Cerebellar nuclear complex (tissue), 1 donor: ENCODE measurements at places on chromosomes 3 and 15.

- DNase-seq, result no peak
Observed at GRCh38 chr3:10389995-10390394, 69.1 kb upstream of the SEC13 start.

DNA sequence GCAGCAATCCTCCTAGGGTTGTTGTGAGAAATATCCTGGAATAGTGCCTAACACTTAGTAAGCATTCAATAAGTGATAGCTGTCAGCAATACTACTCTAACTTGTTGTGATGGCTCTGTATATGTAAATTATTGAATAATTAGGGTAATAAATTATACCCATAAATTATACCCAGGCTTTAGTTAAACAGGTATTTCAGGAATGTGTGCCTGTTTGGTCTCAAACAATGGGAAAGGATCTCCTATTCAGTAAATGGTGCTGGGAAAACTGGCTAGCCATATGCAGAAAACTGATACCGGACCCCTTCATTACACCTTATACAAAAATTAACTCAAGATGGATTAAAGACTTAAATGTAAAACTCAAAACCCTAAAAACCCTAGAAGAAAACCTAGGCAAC, 14.8 kb upstream of the ARNT2 start:
- DNase-seq, result no peak

DNA sequence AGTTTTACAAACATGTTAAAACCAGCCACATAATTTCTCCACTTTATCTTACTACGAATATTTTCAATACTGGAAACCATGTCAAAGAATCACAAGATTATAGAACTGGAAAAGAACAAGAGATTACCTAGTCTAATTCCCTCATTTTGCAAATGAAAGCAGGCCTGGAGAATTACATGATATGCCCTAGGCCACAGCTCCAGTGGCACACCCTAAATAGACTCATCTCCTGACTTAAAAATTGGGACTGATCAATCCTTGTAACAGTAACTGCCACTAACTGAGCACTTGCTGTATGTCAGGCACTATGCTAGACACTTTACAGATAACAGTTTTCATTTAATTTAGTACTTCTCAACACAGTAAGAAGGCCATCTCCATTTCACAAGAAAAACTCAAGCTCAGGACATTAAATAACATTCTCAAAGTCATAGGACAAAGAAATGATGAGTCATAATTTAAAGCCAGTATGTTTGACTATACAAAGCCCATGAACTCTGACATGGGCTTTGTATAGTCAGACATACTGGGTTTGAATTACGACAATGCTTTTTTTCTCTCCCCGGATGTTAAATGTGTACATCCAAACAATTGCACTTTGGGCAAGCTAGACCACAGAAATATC, 9.4 kb downstream of the IGSF11 start:
- DNase-seq, result no peak

- no peak for DNase-seq
Observed at GRCh38 chr3:36868614-36869436, 76.0 kb downstream of the TRANK1 start.

DNA sequence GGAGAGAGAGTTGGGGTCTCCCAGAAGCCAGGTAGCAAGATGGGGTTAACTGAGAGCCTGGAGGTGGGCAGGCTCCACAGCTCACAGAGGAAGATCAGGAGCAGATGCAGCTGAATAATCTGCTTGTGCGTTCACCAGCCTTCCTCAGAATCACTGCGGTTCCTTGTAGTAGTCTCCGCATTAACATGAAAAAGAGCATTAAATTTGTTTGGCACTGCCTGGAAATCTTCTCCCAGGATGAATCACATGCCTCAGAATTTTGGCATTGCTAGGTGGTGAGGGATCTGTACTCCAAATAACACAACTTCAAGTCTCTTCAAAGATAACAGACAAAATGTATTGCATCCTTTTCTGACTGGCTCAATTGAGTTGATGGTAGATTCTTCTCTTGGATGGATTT, 700.6 kb upstream of the ARRDC4 start:
- DNase-seq, result no peak

DNA sequence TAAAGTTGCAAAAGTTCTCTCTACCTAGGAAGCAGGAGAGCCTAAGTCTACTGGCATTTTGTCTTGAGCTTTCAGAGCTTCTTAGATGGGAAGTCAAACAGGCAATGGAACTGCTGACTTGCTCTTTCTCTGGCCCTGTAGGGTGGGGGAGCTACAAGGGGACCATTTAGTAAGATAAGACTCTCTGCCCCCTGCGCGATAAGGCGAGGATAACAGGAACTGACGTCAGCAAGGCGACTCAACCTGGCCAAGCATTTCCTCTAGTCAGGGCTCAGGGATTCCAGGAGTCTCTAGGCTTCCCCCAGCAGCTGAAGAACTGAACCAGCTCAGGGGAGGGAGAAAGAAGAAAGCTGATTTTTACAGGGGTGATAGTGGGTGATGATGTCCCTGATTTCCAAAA, 5.8 kb downstream of the RARB start:
- no peak for DNase-seq

DNA sequence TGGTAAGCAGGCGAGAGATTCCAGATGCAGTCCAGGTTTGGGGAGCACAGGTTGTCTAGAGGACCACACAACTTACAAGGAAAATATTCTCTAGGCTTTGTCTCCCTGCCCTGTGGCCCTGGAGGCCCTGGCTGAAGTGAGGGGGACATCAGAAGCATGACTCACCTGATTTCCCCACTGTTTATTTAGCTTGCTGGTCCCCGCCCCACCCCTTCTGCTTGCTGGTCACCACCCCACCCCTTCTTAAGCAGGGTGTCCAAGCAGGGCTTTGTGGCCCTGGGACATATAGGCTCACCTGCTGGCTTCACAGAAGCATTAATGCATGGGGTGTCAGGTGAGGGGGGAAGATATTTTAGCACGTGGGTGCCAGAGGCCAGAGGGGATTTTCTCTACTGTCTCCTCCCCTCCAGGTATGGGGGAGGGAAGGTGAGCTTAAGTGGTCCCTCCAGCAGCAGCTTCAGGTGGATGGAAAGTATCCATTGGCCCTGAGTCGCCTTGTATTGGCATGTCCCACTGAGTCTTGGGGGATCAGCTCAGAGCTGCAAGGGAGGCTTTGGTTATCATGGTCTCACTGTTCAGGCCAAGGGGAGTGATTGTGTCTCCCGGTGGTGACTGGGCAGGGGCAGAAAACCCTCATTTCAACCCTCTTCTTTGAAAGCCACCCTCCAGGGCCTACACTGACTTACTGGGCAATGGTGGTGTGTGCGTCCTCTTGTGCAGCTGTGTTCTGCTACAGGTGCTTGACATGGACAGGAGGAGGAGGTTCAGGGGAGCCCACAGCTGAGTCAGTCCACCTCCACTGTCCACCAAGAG, 49.8 kb downstream of the GASK1A start:
- no peak for DNase-seq

GRCh38 chr3:54577313-54577712, 350.5 kb downstream of the LRTM1 start:
- no peak for DNase-seq

DNA sequence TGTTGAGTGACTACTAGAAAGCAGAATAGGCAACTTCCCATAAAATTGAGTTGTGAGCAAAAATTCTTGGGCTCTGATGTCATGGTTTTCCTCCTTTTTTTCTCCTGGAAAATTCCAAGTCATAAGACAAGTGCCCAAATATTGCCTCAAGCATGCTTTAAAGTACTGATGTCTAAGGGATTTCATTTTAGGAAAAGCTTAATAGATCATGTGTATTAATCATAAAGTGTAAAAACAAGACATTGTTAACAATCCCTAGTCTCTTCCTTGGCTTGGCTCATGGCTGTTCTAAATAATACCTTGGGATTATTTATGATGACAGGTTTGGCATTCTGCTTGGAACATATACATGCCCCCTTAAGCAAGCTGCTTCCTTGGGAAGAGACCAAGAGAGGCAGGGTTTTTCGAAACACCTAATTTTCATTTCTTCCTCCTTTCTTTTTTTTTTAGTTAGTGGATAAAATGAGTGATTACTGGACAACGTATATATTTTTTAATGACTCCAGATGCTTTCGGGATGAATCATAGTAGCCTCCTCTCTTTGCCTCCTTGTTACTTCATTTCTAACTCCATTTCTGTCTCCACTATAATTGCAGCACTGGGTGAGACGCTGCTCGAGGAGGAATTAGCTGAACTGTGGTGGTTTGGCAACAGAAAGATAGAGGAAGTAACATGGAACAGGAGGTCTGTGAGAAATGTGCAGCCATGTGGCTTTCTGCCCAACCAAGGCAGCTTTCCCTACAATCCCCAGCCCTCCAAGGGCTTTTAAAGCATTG, 104.9 kb downstream of the TPRG1 start:
- peak; percentile 62 for DNase-seq

DNA sequence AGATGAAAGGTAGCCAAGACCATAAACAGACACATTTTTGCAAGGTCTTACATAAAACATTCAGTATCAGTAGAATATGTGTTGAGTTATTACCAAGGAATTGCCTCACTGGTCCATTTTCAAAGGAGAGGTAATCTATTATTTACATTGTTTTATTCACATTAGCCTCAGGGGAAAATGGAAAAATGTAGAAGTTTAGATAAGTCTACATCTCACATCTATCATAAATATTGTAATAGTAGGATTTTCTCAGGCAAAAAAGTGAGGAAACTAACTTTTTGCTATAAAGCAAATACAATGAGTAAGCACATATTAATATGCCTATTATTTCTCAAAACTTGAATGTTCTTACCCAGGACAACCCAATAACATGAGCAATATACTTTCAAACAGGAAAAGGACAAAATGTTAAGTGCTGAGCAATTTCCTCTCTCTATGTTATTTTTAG, 184.6 kb upstream of the AGTR1 start:
- no peak for DNase-seq

GRCh38 chr15:91954292-91954691, 100.8 kb downstream of the SLCO3A1 start:
- DNase-seq, result no peak

- no peak for DNase-seq
Observed at GRCh38 chr15:44788748-44789147, 52.4 kb downstream of the TRIM69 start.

- no peak for DNase-seq
Observed at GRCh38 chr3:82509951-82510603, 748.6 kb upstream of the GBE1 start.

DNA sequence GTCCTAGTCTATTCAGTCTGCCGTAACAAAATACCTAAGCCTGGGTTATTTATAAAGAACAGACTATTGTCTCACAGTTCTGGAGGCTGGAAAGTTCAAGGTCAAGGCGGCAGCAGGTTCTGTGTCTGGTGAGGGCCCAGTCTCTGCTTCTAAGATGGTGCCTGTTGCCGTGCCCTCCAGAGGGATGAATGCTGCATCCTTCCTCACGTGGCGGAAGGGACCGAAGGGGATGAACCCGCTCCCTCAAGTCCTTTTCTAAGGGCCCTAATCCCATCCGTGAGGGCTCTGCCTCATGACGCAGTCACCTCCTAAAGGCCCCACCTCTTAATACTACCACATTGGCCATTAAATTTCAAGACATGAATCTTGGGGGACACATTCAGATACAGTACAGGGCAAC, 133.7 kb downstream of the CHSY1 start:
- DNase-seq, result no peak

GRCh38 chr15:101059381-101060341, 140.5 kb downstream of the LRRK1 start:
- no peak for DNase-seq

GRCh38 chr3:116384717-116385116, 60.6 kb downstream of the LSAMP start:
- no peak for DNase-seq

- DNase-seq, result no peak
Observed at GRCh38 chr3:88334187-88334868, 184.6 kb downstream of the C3orf38 start.

DNA sequence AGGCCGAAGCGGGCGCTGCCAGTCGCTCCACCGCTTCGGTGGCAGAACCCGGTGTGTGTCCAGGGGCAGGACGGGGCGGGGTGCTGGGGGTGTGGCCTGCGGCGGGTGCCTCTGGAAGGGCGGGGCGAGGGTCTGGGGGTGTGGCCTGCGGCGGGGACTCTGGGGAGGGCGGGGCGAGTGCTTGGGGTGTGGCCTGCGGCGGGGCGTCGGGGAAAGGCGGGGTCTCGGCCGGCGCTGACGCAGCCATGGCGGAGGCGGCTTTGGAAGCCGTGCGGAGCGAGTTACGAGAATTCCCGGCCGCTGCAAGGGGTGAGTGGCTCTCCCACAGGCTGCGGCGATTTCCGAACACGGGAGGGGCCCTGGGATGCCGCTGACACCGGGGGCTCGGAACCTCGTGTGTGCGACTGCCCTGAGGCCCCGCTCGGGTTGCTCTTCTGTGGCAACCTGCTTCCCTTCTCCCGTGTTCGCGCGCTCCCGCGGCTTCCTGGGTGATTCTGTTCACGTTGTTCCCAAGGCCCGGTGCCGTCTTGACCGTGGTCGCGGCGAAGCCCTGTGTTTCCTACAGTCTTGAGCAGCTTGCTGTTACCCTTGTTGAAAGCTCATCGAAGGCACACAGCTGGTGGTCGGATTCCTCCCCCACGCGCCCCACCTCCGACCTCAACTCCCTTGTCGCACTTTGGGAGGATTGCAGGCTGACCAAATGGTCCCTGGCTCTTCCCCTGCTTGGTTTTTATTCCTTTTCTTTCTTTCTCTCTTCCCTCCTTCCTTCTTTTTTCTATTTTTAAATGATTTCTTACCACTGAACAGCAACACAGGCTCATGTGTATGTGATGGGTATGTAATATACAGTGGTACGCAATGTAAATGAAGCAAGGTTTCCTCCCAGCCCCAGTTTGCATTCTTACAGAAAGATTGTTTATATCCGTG, at the start of gene JMJD7:
TSS of gene JMJD7 (plus strand) at position 213 of the 927 bp plus-strand sequence. CDS start at position 246, 33 bp downstream.
- peak; percentile 83 for DNase-seq

- no peak for DNase-seq
Observed at GRCh38 chr3:98680723-98681122, 82.4 kb upstream of the ST3GAL6 start.

GRCh38 chr15:87981969-87982368, 274.6 kb downstream of the NTRK3 start:
- no peak for DNase-seq

DNA sequence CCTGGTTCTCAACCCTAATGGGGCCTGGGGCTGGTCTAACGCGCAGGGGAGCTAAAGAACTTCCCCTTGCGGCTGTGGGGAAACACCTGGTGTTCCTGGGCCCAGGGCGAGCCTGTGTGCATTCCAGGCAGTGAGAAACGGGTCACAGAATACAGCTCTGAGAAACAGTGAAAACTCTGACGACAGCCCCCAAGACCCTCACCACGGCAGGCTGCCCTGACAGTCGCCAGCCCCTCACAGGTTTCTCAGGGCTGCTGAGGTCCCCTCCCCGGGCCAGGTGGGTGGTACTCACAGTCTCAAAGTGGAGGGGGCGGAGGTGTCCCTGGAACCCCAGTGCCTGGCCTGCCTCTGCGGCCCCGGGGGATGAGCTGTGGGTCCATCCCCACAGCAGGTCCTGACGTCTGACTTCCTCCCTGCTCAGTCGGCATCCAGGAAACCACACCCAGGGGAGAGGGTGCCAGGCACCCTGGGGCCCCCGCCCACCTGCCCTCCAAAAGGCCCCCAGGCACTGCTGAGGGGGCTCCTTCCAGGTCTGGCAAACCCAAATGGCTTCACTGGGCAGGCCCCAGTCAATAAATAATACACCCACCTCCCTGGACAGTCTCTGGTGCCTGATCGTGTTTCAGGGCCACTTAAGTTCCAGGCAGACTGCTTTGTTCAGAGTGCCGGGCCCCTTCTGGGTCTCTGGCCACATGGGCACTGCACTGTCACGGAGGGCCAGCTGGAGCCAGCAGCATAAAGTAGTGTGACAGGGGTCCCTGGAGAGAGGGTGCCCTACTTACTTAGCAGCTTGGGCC, 57.7 kb downstream of the IQSEC1 start:
- DNase-seq, result no peak

- DNase-seq, result no peak
Observed at GRCh38 chr3:85801955-85802354, 843.2 kb downstream of the CADM2 start.
